ENCODE measurements at places on chromosomes 12 and 14.

GRCh38 chr12:109016978-109017377, 3.9 kb downstream of the SVOP start:
- no peak for DNase-seq

DNA sequence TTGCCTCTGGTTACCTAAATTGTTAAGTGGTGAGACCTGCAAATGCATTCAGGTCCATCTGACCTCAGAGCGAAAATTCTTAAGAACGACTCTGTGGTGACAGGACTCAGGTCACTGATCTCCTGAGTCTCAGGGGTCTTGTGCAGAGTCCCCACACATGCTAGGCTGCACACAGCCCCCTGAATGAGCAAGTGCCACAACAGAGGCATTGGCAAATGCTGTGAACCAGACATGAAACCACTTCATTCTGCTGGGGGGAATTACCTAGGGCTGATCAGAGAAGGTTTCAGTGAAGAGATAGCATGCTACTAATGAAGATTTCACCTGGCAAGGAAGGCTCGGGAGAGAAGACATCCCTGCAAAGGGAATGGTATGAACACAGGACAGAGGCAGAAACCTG, 281.6 kb downstream of the ITPR2 start:
- no peak for DNase-seq

DNA sequence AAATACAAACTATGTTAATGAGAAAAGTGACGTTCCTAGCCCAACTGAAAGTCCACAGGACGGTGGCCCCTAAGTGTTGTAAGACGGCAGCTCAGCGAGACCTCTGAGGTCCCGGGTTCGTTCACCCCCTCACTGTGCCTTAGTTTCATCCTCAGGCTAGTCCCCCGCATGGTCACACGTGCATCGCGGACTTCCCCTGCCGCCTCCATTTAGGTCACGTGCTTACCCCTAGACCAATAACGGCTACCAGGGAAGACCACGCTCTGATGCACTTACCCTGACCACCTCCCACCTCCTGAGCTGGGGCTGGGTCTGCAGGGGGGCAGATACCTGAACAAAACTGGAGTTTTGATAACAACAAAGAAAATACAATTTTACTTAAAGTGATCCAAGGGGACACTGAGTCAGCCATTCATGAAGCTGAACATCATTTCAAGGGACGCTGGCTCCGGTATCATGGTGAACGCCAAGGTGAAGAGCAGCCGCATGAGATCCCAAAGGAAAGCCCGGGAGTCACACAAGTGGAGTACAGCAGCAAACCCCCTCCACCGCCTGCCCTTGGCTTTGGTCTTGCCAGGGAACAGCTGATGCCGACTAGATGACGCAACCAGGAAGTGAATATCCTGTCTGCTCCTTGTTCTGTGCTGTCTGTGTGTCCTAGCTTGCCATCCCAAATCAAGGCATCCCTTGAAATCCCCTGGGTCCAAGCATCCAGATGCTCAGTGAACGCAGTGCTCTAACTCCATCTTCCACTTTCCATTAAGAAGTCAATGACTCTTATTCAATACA, 274.1 kb downstream of the PCNX1 start:
- no peak for DNase-seq

- peak; percentile 32 for DNase-seq
Observed at GRCh38 chr14:59484639-59485175, 390 bp downstream of the JKAMP start.

- DNase-seq, result peak; percentile 82
Observed at GRCh38 chr12:126389220-126389841, 1324.1 kb downstream of the AACS start.

DNA sequence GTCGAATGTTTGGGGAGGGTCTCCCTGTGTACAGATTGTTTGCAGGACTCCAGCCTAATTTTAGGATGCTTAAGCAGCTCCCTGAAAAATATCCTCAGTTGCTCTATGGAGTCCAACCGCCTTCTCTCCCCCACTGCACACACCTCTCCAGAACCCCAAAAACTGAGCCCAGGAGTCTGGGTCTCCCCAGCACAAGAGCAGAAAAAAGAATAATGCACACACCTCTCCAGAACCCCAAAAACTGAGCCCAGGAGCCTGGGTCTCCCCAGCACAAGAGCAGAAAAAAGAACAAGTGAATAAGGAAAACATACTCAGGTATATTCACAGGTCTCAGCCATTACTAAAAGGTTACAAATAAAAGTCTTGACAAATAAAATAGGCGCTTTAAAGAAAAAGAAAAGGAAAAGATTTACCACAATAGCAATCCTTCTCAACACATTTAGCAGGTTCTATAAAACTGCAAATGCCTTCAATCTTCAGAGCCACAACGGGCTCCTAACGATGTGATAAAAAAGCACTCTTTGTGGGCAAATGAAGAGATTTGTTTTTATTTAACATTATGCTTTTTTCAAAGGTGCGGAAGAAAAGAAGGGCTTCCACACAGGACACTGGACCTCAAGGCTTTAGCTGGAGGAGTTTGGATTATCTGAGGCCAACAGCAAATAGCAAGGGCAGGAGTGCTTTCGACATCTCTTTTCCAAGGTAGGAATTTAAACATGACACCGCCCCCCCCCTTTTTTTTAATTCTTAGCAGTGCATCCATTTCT, 8.2 kb downstream of the BCL11B start:
- DNase-seq, result no peak

DNA sequence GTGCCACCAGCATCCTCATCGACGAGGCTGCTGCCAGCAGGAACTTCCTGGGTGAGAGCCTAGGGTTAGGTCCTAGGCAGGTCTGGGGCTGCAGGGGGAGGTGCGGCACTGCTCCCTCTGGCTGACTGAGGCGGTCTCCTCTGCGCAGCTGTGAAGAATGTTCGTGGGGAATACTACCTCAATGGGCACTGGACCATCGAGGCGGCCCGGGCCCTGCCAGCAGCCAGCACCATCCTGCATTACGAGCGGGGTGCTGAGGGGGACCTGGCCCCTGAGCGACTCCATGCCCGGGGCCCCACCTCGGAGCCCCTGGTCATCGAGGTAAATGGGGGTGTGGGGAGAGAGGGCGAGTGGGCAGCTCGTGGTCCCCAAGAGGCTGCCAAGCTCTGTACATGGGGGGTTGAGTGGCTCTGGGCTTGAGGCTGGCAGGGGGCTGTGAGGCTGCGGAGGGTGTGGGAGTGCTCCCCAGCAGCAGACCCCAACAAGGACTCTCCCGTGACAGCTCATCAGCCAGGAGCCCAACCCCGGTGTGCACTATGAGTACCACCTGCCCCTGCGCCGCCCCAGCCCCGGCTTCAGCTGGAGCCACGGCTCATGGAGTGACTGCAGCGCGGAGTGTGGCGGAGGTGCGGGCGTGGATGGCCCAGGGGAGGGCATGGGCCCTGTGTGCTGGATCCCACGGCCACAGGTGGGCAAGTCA, 14.4 kb downstream of the PAPLN start:
- no peak for DNase-seq

- DNase-seq, result no peak
Observed at GRCh38 chr12:68235576-68235975, 10.0 kb upstream of the IL26 start.

GRCh38 chr14:25444381-25444780, 394.4 kb upstream of the STXBP6 start:
- DNase-seq, result no peak

GRCh38 chr12:108576660-108577234, 14.4 kb downstream of the ISCU start:
- DNase-seq, result peak; percentile 27

- DNase-seq, result no peak
Observed at GRCh38 chr12:89250636-89251035, 101.7 kb downstream of the DUSP6 start.

- peak; percentile 41 for DNase-seq
Observed at GRCh38 chr12:47849261-47849660, 29.6 kb upstream of the HDAC7 start.

- no peak for DNase-seq
Observed at GRCh38 chr12:579420-580110, 83.7 kb downstream of the NINJ2 start.

DNA sequence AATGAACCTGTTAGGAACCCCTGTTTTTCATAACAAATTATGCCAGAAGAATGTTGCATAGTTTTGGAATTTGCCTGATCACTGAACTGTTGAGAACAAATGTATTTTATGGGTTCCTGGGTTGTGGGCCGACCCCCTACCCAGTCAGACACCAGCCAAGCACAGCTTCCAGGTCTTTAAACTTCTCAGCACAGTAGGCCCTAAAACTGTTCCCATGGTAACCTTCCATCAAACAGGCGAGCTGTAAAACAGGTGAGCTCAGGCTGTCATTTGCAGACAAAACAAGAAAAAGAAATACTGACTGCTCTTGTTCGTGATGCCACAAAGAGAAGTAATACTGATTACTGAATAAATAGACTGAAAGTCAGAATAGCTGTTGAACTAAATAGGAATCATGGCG, 147.0 kb downstream of the PTPRO start:
- DNase-seq, result no peak

- no peak for DNase-seq
Observed at GRCh38 chr12:98686603-98687002, 41.5 kb downstream of the APAF1 start.

GRCh38 chr12:21907948-21908837, 33.0 kb downstream of the ABCC9 start:
- no peak for DNase-seq

GRCh38 chr14:104421892-104422828, 157.4 kb upstream of the C14orf180 start:
- DNase-seq, result no peak

GRCh38 chr12:96368233-96368632, 32.0 kb downstream of the CDK17 start:
- no peak for DNase-seq
